ENCODE measurements at places on chromosomes 16 and 17.
A peak's percentile ranks its signal among the peaks of the same experiment; 100 is the strongest.

DNA sequence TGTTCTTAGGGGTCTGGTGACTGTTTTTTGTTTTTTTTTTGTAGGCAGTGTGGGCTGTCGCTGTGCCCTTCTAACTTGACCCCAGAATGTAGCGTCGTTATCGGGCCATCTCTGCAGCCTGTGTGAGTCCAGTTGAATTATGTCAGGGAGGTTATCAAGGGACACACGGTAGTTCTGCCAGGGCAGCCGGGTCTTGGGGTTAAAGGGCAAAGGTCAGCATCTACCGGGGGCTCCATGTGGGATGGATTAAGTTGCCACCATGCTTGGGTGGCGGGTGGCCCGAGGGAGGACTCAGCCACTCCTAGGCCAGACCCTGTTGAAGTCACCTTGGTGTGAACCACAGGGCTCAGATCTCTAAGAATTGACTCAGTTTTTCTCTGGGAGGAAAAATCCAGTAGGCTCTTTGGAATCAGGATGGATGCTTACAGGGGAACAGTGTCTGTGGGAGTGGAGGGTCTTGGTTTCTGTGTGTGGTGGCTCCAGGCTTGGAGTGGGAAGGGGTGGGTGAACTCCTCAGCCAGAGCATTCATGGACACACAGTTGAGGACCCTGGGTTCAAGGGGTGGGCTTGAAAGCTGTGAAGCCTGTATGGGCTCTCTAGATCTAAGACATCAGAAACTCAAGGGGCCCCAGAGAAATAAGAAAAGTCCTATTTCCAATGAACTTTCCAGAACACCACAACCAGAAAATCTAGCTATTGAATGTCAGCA is 191.7 kb downstream of the IRF8 start:
- H3K36me3 ChIP-seq = no peaks in the 10 kb centered on the region
- H3K27me3 ChIP-seq = no peaks in the 10 kb centered on the region
- no peak for DNase-seq
- no peak overlapping the region for H3K27ac ChIP-seq
- no peak overlapping the region for H3K4me3 ChIP-seq

DNA sequence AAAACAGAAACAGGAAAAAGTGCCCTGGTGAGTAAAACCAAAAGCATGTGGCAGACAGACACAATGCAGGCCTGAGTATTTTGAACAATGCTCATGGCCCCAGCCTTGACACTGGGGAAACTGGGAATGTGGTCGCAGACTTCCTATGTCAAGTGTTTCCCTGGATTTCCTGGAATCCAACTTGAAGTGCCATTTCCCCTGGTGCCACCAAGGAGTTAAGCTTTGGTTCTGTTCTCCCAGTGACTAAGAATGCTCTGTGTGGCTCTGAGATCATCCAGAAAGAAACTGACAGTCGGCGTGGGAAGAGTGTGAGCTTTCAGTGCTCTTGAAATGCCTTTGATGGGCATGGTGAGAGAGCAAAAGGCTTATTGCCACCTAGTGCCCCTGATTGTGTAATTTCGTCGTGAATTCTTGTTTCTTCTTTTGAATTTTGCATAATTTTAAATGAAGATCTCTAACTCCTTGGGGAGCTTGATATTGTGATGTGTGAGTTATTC is 96.0 kb downstream of the YPEL2 start:
- no peak overlapping the region for H3K4me3 ChIP-seq
- H3K36me3 ChIP-seq = no peaks in the 10 kb centered on the region
- no peak overlapping the region for H3K27ac ChIP-seq
- no peak for DNase-seq
- no peaks in the 10 kb centered on the region for H3K27me3 ChIP-seq

DNA sequence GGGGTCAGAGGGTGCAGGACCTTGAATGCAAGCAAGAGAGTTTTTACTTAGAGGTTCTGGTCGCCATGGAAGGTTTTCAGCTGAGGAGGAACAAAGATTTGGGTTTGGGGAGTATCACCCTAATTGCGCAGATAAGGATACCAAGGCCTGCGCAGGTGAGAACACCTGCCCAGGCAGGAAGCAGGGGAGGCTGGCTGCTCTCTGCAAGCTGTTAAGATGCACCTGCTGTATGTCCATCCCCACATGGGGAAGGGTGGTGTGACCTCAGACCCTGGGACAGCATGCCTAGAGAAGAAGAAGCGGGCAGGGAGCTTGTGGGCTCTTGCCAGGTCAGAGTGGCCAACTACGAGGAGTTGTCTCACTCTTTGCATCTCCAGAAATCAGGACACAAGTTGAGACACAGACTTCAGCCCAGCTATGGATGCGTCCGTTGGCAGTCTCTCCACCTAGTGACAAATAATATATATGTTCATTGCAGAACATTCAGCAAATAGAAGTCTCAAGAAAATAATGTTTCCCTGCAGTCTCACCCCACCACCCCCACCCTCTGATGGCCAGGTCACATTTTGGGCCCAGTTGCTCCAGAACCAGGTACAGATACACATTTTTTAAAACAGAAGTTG is 77.7 kb downstream of the SREBF1 start:
- H3K27me3 ChIP-seq = no peaks in the 10 kb centered on the region
- H3K27ac ChIP-seq = no peak overlapping the region
- no peaks in the 10 kb centered on the region for H3K36me3 ChIP-seq

GRCh38 chr16:79436885-79437284 is 163.7 kb downstream of the MAF start:
- no peak overlapping the region for H3K27ac ChIP-seq
- no peaks in the 10 kb centered on the region for H3K36me3 ChIP-seq
- no peaks in the 10 kb centered on the region for H3K27me3 ChIP-seq
- peaks cover 2% of the 10 kb centered on the region for H3K4me1 ChIP-seq

- no peaks in the 10 kb centered on the region for H3K36me3 ChIP-seq
- no peak overlapping the region for H3K27ac ChIP-seq
- H3K4me3 ChIP-seq = no peak overlapping the region
These were observed 5.5 kb downstream of the MAP2K3 start for GRCh38 chr17:21289902-21290571.

GRCh38 chr16:3023415-3023668 is 400 bp downstream of the HCFC1R1 start:
- no peaks in the 10 kb centered on the region for H3K4me1 ChIP-seq
- H3K4me3 ChIP-seq = peak overlapping the region; percentile 39
- no peaks in the 10 kb centered on the region for H3K27me3 ChIP-seq
- no peak for DNase-seq
- peaks cover 4% of the 10 kb centered on the region for H3K36me3 ChIP-seq

DNA sequence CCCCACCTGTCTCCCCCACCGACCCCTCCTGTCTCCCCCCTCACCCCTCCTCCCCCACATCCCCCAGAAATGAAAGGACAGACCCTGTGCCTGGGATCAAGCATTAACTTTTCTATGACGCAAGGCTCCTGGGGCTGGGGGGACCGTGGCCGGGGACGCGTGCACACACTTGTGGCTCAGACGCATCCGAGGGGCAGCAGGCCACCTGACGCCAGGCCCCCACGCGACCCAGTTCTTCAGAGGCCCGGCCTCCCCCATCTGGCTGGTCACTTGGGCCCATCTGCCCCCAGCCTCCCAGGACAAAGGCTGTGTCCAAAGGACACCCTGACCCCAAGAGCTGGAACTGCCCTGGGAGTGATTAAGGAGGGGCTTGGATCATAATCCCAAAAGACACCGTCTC is 14.0 kb upstream of the PVALEF start:
- no peaks in the 10 kb centered on the region for H3K4me1 ChIP-seq
- DNase-seq = no peak
- H3K36me3 ChIP-seq = no peaks in the 10 kb centered on the region
- no peak overlapping the region for H3K4me3 ChIP-seq
- H3K27ac ChIP-seq = no peak overlapping the region
- H3K27me3 ChIP-seq = no peaks in the 10 kb centered on the region

- no peak overlapping the region for H3K4me3 ChIP-seq
- no peak overlapping the region for H3K27ac ChIP-seq
- H3K27me3 ChIP-seq = no peaks in the 10 kb centered on the region
- H3K4me1 ChIP-seq = no peaks in the 10 kb centered on the region
- peak; percentile 83 for DNase-seq
- H3K36me3 ChIP-seq = peaks cover 20% of the 10 kb centered on the region
These were observed 53.3 kb upstream of the ENDOV start for GRCh38 chr17:80361495-80362220.

- no peaks in the 10 kb centered on the region for H3K27me3 ChIP-seq
- H3K4me3 ChIP-seq = no peak within 1 kb of the TSS
- H3K27ac ChIP-seq = no peak within 1 kb of the TSS
These were observed at the start of gene CD300LB for GRCh38 chr17:74531231-74531761. Gene CD300LB (minus strand): TSS chr17:74531475. CDS start chr17:74531350, 125 bp downstream.

DNA sequence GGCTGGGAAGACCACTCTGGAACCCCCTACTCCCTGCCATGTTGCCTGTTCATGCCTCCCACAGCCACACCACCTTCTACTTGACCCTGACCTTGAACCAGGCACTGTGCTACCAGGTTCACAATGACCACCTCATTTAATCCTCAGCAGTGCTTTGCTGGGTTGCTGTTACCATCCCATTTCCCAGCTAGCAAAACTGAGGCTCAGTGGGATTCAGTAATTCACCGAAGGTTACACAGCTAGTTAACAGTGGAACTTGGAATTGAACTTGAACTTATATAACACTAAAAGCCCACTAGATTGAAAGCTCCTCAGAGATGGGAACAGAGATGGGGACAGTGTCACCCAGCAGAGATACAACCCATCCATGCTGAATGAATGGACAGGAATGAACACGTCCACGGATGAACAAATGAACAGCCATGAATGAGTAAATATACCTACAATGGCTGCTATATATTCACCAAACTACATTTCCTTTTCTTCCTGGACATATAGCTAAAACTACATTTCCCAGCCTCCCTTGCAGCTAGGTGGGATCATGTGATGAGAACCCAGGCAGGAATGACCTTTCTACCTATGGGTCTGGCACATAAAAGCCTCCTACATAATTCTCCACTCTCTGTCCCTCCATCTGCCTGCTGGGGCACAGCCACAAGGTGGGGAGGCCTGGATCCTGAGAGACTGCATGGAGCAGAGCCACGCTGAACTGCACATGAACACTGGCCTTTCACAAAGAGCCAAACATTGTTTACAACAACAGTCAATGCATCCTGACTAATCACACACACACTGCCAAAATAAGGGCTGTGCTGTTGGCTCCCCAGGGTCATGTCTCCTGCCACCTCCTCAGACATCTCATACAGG is 94.8 kb downstream of the RMI2 start:
- no peaks in the 10 kb centered on the region for H3K36me3 ChIP-seq
- H3K4me3 ChIP-seq = no peak overlapping the region
- no peaks in the 10 kb centered on the region for H3K4me1 ChIP-seq
- DNase-seq = no peak

- no peaks in the 10 kb centered on the region for H3K27me3 ChIP-seq
- H3K36me3 ChIP-seq = peaks cover 8% of the 10 kb centered on the region
- DNase-seq = no peak
- H3K4me1 ChIP-seq = no peaks in the 10 kb centered on the region
- no peak overlapping the region for H3K4me3 ChIP-seq
These were observed 204.7 kb downstream of the ZNF423 start for GRCh38 chr16:49651226-49651625.

DNA sequence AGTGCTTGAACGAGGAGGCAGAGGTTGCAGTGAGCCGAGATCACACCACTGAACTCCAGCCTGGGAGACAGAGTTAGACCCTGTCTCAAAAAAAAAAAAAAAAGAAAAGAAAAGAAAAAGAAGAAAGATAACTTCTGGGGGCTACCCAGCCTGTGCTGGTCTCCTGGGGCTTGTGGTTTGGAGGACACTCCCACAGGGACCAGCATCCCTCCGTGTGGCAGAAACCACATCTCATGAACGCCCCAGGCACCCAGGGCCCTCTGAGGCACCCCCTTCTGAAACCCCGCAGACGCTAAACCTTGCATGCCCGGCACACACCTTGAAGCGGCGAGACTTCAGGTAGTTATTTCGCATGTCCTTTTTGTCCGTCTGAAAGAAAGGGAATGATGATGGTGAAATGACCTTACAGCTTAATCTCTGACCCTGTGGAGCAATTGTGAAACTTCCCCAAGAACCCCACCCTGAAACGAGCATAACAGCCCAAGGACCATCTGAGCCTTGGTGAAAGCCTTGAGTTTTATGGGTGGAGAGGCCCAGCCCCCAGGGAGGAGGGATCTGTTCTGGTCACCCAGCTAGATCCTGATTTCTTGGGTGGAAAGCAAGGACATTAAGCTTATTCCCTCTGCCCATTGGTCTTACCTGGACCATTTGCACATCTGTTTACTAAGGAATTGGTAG is 55.0 kb downstream of the CNGB1 start:
- no peak overlapping the region for H3K4me3 ChIP-seq
- H3K27me3 ChIP-seq = no peaks in the 10 kb centered on the region
- DNase-seq = no peak
- no peak overlapping the region for H3K27ac ChIP-seq

- no peaks in the 10 kb centered on the region for H3K36me3 ChIP-seq
- no peak overlapping the region for H3K27ac ChIP-seq
- no peaks in the 10 kb centered on the region for H3K4me1 ChIP-seq
- H3K27me3 ChIP-seq = no peaks in the 10 kb centered on the region
- DNase-seq = no peak
- H3K4me3 ChIP-seq = no peak overlapping the region
These were observed 281.9 kb upstream of the MAF start for GRCh38 chr16:79882340-79883005.

DNA sequence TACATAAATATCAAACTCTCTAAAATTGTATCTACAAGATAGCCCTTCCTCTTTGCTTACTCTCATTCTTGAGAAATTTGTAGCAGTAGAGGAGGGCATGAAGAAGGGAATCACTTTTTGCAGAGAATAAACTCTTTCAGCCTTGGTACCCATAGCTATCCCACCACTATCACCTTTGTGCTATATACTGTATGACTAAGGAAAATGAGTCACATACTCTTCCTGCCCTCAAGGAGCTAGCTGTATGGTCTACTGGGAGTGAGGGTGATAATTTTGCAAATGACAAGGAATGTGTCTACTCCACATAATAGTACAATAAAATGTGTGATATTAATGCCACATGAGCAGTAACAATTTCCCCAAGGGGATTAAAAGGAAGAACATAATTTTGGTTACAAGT is 184.6 kb upstream of the WSB1 start:
- H3K27ac ChIP-seq = no peak overlapping the region
- H3K4me1 ChIP-seq = no peaks in the 10 kb centered on the region
- H3K27me3 ChIP-seq = no peaks in the 10 kb centered on the region
- no peaks in the 10 kb centered on the region for H3K36me3 ChIP-seq
- H3K4me3 ChIP-seq = no peak overlapping the region
- no peak for DNase-seq

DNA sequence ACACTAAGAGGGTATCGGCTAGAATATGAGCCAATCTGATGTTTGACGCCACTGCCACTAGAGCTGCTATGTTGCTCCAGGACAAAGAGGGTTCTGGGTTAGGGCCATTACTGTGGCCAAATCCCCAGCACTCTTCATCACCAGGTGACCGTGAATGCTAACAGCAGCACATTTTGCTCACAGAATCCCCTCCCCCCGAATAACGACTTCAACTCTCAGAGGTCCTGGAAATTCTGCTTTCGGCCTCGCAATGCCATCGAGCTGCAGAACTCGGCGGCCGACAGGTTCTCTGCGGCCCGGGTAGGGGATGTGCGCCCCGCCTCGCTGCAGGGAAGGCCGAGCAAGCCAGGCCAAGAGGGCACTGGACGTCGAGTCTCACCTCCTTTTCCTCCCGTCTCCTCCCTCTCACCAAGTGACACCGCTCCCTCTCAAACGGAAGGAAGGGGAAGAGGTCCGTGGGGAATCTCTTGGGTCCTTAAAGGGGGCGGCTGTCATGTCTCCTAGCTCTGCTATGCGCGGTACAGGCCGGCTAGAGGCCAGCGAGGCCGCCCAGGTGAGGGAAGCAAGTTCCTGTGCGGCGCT is 31.9 kb downstream of the CDK5R1 start:
- H3K27ac ChIP-seq = peak overlapping the region; percentile 57
- H3K4me3 ChIP-seq = peak overlapping the region; percentile 65
- peaks cover 26% of the 10 kb centered on the region for H3K4me1 ChIP-seq
- DNase-seq = no peak
- no peaks in the 10 kb centered on the region for H3K27me3 ChIP-seq
- no peaks in the 10 kb centered on the region for H3K36me3 ChIP-seq

- no peak overlapping the region for H3K27ac ChIP-seq
- DNase-seq = no peak
- no peak overlapping the region for H3K4me3 ChIP-seq
- H3K4me1 ChIP-seq = peaks cover 9% of the 10 kb centered on the region
- peaks cover 2% of the 10 kb centered on the region for H3K27me3 ChIP-seq
These were observed 4.3 kb downstream of the TSR3 start for GRCh38 chr16:1347286-1347855.

Measured in H1 (cell line).